ENCODE measurements at places on chromosomes 5 and 9. TPM values are rescaled to one million over a fixed set of nuclear protein-coding genes. Genes with fewer than 3 reads are reported as not detected.

AHRR gene
- total RNA-seq = 16.8 TPM

- no peak for DNase-seq
Measured at GRCh38 chr5:68479524-68479923, 264.0 kb downstream of the PIK3R1 start.

DNA sequence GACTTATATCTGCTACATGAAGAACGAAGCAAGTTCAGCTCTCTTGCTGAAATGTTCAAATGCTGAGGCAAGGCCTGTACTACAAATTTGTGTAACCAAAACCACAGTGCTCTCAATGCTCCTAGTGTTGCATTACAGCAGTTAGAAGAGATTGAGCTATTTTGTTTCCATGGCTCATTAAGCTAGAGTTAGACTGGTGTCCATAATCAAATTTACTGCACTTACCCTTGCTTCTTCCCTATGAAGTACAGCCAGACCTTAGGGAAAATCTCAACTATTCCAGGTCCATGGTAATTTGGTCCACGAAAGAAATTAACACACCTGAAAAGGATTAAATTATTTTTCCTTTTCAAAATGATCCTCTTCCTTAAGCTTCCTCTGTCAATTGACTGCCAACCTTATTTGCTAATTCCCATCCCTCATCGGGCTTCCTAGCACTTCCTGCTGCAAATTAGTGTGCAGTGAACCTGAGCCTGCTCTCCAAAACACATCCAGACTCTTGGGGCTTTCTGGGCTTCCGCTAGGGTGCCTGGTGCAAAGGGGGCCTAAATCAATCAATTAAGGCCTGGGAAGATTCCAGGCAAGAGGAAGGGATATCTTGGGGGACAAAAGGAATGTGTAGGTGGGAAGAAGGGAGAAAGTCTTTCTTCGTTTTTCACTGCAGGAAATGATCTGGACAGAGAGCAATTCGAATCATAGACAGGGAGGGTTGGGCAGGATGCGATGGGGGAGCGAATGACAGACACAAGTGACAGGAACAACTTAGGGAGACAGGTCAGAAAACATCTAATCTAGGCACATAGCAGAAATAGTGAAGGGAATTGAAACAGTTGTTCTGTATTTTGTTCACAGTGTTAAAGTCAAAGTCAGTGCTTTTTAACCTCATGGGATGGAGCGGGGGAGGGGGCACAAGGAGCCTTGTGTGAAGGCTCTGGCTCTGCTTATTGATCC lies 542.4 kb downstream of the RAB3C start:
- DNase-seq = peak; percentile 47

DNA sequence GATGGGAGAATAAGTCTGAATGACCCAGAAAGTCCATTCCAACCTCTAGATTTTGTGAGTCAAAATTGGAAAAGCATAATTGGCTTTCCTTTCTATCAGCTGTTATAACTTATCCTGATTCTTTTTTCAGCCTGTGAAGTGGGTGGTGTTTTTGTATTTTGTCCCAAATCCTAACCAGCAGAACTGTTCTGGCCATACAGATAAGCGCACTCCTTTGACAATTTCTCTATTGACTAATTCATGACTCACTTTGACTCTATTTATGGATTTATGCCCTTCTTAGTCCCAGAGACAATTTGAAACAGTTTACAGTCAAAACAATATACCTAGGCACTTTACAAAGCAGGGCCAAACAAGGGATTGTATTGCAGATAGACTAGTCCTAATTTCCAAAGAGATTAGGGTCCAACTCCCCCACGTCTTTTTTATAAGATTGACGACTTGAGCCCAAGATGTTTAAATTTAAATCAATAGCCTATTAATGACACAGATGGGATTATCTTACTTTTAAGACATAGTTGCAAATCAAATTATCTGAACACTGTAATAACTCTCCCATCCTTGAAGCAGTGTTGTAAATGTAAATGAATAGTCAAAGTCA lies 301.7 kb upstream of the SEMA6A start:
- no peak for DNase-seq

DNA sequence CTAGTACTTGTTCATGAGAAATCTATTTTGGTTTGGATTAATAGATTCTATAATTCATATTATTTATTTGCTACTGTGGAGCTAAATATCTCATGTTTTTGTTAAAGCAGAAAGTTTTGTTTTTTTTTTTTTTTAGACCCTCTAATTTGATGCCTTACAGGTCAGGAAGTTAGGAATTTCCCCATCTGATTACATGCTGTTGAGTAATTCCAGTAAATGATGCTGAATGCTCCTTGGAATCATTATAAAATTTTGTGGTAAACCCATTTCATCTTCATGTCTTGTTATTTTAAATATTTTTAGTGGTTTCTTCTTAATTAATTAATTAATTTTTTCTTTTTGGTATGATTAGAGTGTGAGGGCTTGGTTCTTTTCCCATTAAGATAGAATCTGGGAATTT lies 35.6 kb downstream of the NNT start:
- no peak for DNase-seq

DNA sequence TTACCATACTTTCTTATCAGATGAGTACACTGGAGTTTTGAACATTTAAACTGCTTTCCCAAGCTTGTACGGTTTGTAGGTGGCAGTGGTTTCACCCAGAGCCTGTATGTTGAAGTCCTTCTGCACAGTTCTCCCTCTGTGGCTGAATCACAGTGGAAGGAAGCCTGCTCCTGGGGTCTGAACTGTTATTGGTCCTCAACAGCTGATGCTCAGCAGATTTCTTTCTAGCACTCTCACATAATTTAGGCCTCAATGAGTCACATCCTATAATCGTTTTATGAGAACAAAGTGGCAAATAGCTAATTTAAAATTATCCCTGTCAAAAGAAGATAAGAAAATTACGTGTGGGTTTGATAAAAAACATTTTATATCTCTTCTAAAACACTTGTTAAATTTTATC lies 229.7 kb downstream of the TLE4 start:
- DNase-seq = no peak

- no peak for DNase-seq
Measured at GRCh38 chr5:163172540-163173338, 264.7 kb upstream of the CCNG1 start.

GRCh38 chr5:116497631-116498030 lies 77.0 kb downstream of the SEMA6A start:
- DNase-seq = no peak

DNA sequence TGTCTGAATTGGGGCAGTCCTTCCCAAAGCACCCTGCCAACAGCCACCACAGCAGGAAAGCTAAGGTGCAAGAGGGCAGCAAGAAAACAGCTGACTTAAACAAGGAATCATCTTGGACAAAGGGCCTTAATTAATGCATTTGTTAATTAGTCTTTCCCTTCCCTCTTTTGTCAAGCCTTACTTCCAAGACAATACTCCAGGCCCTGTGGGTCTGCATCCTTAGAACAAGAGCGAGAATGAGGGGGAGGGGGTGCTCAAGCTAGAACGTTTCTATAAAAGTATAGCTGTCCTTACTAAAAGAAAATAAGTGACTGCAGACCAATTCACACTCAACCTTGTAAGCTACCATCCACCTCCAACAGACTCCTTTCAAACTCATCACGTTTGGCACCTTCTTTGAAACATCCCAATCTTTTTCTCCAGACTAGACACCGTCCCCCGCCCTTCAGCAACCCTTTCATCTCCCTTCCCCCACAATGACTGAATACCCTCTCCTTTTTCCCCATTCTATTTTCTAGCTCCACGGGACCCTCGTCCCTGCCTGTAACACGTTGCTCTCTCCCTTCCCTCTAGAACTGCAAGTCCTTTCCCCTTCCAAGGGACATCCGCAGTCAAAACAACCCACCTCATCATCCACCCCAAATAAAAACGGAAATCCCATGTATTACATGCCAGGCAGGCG lies 85.7 kb upstream of the RNF38 start:
- peak; percentile 16 for DNase-seq

Measured in activated CD4-positive, alpha-beta memory T cell treated with anti-CD3 and anti-CD28 coated beads for 36 hours (primary cell).